ENCODE measurements at places on chromosomes 11 and 22. TPM values are rescaled to one million over a fixed set of nuclear protein-coding genes. Genes with fewer than 3 reads are reported as not detected.

GRCh38 chr11:76005756-76006155 is 190.7 kb downstream of the UVRAG start:
- no peak for DNase-seq

The UBQLN3 gene
- total RNA-seq = 0.24 TPM

DNA sequence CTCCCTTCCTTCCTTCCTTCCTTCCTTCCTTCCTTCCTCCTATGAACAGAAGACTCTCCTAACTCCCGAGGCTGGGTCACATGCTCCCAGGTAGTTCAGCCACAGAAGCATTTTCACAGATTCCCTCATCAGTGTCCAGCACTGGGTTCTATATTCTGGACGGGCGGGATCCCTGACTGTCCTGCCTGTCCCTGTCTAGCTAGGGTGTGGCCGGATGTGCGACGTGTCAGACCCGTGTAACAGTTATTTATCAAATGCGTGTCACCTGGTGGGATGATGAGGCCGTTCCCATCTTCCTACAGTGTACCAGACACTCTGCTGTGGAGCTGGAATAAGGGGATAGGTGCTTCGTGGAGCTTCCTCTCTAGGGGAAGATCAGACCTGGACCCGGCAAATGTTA is 901.0 kb downstream of the BRD1 start:
- no peak for DNase-seq

The BATF2 gene
- not detected for total RNA-seq

The MRGPRE gene
- not detected for total RNA-seq
